ENCODE measurements at places on chromosomes 13 and 19.

- no peaks in the 10 kb centered on the region for H3K27me3 ChIP-seq
- no peak overlapping the region for H3K27ac ChIP-seq
- no peak overlapping the region for H3K4me3 ChIP-seq
These were observed 141.8 kb downstream of the GPC5 start for GRCh38 chr13:91540158-91540736.

- H3K27ac ChIP-seq, result no peak overlapping the region
- no peaks in the 10 kb centered on the region for H3K36me3 ChIP-seq
- H3K4me1 ChIP-seq, result no peaks in the 10 kb centered on the region
- no peak for DNase-seq
- no peaks in the 10 kb centered on the region for H3K27me3 ChIP-seq
These were observed 9.5 kb upstream of the INSL3 start for GRCh38 chr19:17830567-17831418.

DNA sequence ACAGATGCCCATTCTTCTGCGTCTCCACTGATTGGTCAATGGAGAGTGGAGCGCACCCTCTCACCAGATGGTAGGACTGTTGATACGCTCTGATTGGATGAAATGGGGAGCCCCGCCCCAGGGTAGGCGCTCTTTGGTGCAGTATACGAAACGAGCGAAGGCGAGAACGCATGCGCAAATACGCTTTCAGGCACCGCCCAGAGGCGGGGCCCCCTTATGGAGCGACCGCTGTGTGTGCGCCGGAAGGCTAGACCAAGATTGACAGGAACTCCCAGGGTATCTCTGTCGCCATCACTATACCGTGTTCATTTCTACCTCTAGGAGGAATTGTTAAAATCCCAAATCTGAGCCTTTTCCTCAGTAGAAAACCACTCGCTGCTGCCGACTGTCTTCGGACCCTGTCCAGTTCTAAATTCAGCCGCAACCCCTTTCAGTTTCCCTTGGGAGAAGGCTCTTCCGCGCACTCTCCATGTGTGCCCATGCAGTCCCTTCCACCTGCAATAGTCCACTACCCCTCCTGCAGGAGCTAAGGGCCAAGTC lies 720 bp upstream of the HNRNPL start:
- DNase-seq, result no peak
- H3K27ac ChIP-seq, result peak overlapping the region; percentile 97
- H3K36me3 ChIP-seq, result peaks cover 20% of the 10 kb centered on the region
- peaks cover 54% of the 10 kb centered on the region for H3K4me1 ChIP-seq

DNA sequence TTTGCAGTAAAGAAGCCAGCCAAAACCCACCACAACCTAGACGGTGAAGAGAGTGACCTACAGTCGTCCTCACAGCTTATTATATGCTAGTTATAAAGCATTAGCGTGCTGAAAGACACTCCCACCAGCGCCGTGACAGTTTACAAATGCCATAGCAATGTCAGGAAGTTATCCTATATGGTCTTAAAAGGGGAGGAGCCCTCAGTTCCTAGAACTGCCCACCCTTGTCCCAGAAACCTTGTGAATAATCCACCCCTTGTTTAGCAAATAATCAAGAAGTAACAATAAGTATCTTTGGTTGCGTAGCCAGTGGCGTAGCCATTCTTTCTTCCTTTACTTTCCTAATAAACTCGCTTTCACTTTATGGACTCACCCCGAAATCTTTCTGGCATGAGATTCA lies 227.9 kb upstream of the ARGLU1 start:
- H3K4me1 ChIP-seq, result no peaks in the 10 kb centered on the region
- peak overlapping the region; percentile 35 for H3K4me3 ChIP-seq
- DNase-seq, result no peak
- H3K36me3 ChIP-seq, result no peaks in the 10 kb centered on the region

DNA sequence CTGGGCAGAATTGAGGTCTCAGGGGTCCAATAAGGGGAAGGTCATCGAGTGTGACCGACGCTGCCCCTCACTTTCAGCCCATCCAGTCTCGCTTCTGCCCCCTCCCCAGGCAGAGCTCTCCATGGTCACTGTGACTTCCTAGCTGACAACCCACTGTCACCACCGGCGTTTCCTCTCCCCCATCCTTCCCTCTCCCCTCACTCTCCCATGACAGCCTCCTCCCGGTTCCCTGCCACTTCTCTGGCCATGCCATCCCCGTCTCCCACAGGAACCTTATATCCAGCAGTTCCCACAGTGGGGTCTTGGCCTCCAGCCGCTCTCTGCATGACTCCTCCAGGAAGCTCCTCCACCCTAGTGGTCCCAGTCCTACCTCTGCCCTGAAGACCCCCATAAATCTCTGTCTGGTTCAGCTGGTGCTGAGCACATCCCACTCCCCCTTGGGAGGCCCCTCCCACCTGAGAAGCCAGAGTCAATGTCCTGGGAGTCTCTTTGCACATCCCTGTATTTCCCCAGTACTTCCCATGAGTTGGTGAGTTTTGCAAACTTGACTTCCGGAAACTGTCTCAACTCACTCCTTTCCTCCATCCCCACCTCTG lies 24.7 kb upstream of the CD33 start:
- no peak overlapping the region for H3K4me3 ChIP-seq
- H3K4me1 ChIP-seq, result no peaks in the 10 kb centered on the region
- no peaks in the 10 kb centered on the region for H3K27me3 ChIP-seq
- H3K27ac ChIP-seq, result no peak overlapping the region

DNA sequence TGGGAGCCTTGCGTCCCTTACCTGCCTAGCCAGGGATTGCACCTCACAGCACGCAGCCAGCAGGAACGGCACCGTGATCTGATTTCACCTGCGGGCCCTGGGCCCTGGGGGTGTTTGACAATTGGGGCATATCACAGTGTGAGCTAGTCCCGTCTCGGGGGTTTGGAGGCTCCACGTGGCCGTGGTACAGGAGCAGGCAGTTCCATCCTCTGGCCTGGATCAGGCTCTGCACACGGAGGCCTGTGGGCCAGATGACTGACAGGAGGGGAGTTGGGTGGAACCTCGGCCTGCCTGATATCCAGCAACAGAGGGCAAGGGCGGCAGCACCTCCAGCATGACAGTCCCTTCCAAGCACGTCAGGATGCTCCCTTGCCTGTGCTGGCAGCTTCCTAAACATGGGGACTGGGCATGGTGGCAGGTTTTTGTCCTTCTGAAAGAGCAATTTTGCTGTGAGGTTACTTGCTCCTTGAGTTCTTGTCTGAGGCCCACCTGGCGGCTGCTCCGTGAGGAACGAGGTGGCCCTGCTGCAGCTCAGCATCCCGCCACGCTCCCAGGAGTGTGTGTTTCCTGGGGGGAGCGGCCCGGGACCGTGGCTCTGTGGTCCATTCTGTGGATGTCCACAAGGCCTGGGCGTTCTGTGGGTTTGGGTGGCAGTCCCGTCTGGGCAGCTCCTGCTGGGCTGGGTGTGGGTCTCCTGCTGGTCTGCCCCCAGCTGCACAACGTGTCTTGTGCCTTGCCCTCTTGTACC lies 6.3 kb upstream of the RPS15 start:
- H3K4me1 ChIP-seq, result no peaks in the 10 kb centered on the region
- no peaks in the 10 kb centered on the region for H3K27me3 ChIP-seq
- no peak overlapping the region for H3K4me3 ChIP-seq
- no peak for DNase-seq
- no peak overlapping the region for H3K27ac ChIP-seq

DNA sequence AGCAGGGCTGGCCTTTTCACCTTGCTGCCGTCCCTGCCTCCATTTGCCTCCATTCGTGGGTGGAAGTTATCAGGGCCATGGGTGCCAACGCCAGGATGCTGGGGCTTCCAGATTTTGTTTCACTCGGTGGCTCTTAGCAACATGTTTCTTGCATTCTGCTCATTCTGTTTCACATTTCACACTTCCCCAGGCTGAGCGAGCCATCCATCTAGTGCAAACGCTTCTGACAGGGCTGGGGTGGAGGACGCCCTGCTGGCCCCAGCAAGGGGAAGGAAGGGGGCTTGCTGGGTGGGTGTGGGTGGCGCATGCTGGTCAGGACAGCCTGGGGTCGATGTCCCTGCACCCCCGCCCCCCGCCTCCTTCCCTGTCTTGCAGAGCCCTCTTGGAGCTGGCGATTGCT lies 165.2 kb downstream of the URI1 start:
- no peaks in the 10 kb centered on the region for H3K27me3 ChIP-seq
- DNase-seq, result no peak
- no peak overlapping the region for H3K4me3 ChIP-seq
- H3K36me3 ChIP-seq, result no peaks in the 10 kb centered on the region

DNA sequence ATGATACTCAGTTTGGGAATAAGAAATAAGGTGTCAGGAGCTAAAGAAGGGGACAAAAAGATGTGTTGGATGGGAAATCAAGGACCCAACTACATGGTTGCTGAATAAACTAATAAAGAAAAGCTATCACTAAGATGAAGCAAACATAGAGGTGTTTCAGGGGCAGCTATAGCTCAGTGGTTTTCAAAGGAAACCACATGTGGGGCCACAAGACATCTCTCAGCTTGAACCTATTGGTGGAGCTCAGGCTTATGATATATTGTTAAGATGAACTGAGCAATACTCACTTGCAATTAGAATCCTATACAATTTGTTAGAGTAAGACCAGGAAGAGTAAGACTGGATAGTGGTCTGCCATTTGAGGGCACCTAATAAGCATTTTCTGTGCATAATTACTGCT lies 45.1 kb upstream of the SPRY2 start:
- no peak overlapping the region for H3K27ac ChIP-seq
- H3K4me1 ChIP-seq, result peaks cover 16% of the 10 kb centered on the region
- DNase-seq, result no peak
- H3K36me3 ChIP-seq, result no peaks in the 10 kb centered on the region
- H3K4me3 ChIP-seq, result no peak overlapping the region
- no peaks in the 10 kb centered on the region for H3K27me3 ChIP-seq

DNA sequence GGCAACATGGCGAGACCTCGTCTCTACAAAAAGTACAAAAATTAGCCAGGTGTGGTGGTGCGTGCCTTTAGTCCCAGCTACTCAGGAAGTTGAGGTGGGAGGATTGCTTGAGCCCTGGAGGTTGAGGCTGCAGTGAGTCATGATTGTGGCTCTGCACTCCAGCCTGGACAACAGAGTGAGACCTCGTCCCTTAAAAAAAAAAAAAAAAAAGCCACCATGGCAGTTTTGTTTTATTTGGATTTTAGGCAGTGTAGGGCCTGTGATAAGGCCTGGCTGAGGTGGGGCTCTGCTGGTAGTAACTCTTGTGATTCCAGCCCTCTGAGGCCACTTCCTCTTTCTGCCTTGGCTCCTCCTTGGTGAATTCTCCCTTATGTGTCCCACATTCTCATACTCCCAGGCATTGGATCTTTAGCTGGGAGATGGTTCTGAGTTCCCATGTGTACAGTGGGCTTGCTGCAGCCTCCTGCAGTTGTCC lies 39.2 kb downstream of the GATAD2A start:
- no peak for DNase-seq
- no peak overlapping the region for H3K4me3 ChIP-seq
- no peaks in the 10 kb centered on the region for H3K27me3 ChIP-seq
- H3K4me1 ChIP-seq, result peaks cover 10% of the 10 kb centered on the region
- H3K27ac ChIP-seq, result peak overlapping the region; percentile 14

- DNase-seq, result peak; percentile 55
- H3K27me3 ChIP-seq, result no peaks in the 10 kb centered on the region
- peak overlapping the region; percentile 88 for H3K27ac ChIP-seq
- H3K4me3 ChIP-seq, result peak overlapping the region; percentile 91
- peaks cover 12% of the 10 kb centered on the region for H3K4me1 ChIP-seq
These were observed 10.3 kb upstream of the BICRA start for GRCh38 chr19:47598407-47599349.

DNA sequence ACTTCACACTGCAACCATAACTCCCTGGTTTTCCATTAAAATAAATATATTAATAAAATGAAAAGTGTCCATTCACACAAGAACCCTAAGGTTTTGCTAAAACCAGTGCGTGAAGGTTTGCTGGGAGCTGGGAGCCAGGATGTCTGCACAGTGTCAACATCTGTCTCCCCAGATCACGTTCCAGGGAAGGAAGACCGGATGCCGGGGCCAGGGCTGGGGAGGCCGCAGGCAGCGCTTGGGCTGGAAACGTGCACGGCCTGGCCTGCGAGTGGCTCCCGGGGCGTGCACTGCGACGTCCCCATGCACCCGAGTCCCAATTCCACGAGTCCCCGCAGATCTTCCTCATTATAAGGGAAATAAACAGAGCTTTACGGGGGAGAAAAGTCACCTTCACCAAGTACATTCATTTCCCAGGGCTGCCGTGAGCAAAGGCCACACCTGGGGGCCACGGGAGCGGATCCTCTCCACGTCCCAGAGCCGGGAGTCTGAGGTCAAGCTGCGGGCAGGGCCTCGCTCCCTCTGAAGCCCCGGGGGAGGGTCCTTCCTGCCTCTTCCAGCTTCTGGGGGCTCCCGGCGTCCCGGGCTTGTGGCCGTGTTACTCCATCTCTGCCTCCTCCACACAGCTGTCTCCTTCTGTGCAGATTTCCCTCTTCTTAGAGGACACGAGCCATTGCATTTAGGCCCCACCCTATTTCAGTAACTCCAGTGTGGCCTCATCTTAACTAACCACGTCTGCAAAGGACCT lies 12.8 kb downstream of the SHC2 start:
- H3K27ac ChIP-seq, result no peak overlapping the region
- no peak overlapping the region for H3K4me3 ChIP-seq
- H3K36me3 ChIP-seq, result no peaks in the 10 kb centered on the region
- H3K27me3 ChIP-seq, result no peaks in the 10 kb centered on the region
- no peaks in the 10 kb centered on the region for H3K4me1 ChIP-seq
- no peak for DNase-seq

DNA sequence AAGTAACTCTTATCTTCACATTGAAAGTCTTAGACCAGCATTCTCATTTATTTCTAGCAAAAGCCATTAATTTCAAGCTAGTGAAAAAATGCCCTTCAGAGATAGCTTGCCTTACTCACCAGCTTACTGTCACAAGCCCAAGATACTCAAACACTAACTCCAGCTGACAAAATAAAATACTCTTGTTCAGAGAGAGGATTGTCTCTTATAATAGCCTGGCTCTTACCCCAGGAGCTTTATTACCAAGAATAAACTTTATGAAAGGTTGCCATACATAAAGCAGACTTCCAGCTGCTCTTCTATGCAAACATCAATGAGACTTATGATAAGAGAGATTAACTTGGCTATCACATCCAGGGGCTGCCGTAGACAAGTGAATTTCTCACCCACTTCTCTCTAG lies 53.6 kb downstream of the XPO4 start:
- H3K4me1 ChIP-seq, result no peaks in the 10 kb centered on the region
- no peak overlapping the region for H3K27ac ChIP-seq
- no peaks in the 10 kb centered on the region for H3K36me3 ChIP-seq
- H3K4me3 ChIP-seq, result no peak overlapping the region

DNA sequence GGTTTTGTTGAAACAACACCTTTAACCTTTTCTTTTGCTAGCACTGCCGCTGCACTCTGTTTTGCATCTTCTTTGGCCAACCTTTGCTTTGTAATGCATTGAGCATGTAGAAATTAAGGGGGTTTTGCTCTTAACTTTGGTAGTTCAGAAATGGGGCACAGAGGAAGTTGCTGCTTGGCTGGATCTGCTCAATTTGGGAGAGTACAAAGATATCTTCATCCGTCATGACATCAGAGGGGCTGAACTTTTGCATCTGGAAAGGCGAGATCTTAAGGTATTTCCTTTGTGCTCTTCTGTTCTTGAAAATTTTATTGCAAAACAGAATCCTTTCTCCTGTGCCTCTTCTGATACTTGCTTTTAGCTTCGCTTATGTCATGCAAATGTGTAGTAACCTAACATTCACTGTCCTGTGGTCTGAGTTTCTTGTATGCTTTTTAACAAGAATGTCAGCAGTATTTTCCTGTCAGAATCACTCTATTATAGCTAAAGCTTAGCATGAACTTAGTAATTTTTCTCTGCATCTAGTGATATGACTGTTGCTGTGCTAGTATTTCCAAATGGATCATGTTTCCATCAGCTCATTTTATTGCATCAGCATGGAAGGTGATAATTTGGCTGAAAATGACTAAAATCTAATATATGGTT lies 50.7 kb upstream of the AKAP11 start:
- H3K36me3 ChIP-seq, result peaks cover 21% of the 10 kb centered on the region
- no peak for DNase-seq
- H3K4me1 ChIP-seq, result no peaks in the 10 kb centered on the region
- H3K27me3 ChIP-seq, result no peaks in the 10 kb centered on the region
- no peak overlapping the region for H3K27ac ChIP-seq

Data from thoracic aorta (tissue), 2 donors.